ENCODE measurements at places on chromosomes 6 and 20.
A peak's percentile ranks its signal among the peaks of the same experiment; 100 is the strongest.

GRCh38 chr20:24668384-24668702 is 198.9 kb downstream of the SYNDIG1 start:
- no peak for DNase-seq

- no peak for DNase-seq
Observed at GRCh38 chr20:48893374-48893773, 28.1 kb upstream of the ARFGEF2 start.

- peak; percentile 94 for DNase-seq
Observed at GRCh38 chr6:22828179-22829062, 259.1 kb downstream of the HDGFL1 start.

GRCh38 chr6:111624401-111625098 is 18.9 kb upstream of the TRAF3IP2 start:
- no peak for DNase-seq

GRCh38 chr6:128827675-128828464 is 55.1 kb upstream of the LAMA2 start:
- DNase-seq = no peak

GRCh38 chr6:142187209-142187608 is 40.1 kb downstream of the VTA1 start:
- DNase-seq = no peak

DNA sequence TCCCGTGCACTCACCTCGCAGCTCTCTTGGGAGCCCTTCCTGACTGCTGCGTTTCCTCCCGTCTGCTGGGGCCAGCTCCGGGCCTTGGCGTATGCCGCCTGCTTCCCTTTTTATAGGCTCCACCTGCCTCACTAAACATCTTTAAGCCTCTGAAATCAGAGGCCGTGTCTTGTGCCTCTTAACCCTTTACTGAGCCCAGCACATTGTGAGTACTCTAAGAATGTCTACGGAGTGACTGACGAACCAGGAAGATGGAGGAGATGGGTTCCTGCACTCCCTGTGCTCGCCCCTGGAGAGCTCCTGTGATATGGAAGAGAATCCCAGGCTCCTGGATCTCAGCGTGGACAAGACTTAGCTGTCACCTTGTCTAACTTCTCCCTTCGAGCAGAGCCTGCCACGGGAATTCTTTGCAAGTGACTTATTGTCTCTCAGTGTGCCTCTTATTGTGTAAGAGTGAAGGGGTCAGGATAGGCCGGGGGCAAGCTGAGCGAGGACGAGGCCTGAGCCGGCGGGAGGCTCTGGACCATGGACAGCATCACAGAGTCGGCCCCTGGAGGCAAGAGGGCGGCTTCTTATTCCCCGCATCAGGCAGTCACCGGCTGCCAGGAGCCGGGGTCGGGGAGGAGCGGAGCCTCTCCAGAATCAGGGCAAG is 70.9 kb upstream of the CCDC167 start:
- no peak for DNase-seq

GRCh38 chr20:30487947-30488926 is 769.2 kb upstream of the DEFB115 start:
- no peak for DNase-seq

GRCh38 chr20:8074931-8075330 is 55.4 kb upstream of the TMX4 start:
- no peak for DNase-seq

DNA sequence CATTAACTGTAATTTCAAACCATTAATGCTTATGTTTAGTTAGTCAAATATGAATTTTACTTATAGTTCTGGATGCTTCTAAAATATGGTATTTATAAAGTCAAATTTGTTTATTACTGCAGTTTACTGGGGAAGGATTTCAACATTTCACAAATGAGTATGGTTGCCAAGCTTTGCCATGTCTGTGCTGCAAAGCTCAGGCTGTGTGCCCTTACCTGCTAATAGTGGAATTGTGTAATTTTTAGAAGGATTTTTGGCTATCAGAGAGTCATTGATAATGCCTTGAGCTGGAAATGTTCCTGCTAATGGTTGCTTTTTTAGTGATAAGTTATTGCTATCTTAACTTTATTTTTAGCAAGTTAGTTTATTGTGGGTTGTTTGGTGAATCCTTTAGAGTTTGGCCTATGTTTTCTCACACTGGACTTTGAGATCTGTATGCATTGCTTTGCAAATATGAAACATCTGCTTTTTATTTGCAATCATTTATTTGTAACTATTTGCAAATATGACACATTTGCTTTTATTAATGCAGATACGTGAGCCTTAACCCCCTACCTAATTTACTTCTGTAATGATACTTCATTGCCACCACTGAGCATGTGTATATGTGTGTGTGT is 105.8 kb downstream of the CD109 start:
- DNase-seq = no peak

GRCh38 chr6:42813074-42813645 is 31.3 kb downstream of the BICRAL start:
- no peak for DNase-seq

- no peak for DNase-seq
Observed at GRCh38 chr20:4740774-4741431, 19.2 kb downstream of the PRND start.

GRCh38 chr6:20205722-20206161 is 6.5 kb downstream of the MBOAT1 start:
- DNase-seq = no peak

DNA sequence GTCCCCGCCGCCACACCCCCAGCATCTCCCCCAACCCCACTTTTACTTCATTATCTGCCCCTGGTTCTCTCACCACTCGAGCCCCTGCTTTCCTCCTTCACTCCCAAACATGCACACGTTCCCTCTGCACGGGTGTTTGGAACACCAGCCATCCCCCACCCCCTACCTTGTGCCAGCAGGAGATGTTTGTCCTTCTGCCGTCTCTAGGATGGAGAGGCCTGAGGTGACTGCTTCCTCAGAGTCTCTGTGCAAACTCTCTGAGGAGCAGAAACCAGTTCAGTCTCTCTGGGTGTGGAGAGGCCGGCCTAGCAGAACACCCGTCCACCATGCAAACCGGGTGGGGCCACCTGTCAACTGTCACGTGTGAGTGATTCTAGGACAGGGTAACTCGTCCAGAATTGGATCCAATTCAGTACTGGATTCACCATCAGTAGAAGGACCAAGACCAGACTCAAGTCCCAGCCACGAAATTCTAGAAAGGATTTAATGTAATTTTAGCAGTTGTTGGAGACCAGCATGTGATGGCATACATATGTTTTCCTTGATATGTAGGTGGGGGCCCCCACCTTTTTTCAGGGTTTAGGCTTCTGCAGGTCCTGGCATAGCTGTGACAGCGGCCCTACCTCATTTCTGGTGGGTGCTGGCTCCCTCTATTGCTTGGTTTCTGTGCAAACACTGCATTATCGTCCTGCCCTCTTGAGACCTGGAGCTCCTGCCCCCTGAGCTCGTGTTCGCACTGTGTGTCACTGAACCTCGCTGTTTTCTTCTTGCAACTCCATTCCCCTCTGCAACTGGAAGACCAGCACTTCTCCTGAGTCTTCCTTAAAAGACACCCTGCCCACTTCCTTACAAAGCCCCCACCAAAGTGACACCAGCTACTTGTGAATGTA is at the start of gene RAET1E:
TSS of gene RAET1E (minus strand) at position 259 of the 890 bp plus-strand sequence. CDS start 7,212 bp downstream, outside the sequence.
- DNase-seq = no peak

DNA sequence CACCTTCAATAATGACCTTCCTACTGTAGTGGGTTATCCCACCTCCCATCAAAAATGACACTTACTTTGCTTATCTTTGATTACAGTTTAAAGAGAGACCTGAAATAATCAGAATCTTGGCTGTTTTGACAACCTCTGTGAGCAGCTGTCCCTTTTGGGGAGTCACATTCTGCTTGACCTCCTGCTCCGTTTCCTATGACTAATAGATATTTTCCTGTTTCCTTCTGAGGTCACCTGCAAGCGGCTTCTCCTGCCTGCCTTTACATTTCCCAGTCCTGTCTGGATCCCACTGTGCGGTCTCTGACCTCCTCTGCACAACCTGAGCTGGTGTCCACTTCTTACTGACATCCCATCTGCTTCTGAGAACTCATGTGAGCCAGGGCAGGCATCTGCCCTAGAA is 54.2 kb downstream of the TRAM2 start:
- no peak for DNase-seq

GRCh38 chr6:30238178-30238795 is 25.1 kb upstream of the TRIM26 start:
- DNase-seq = no peak

DNA sequence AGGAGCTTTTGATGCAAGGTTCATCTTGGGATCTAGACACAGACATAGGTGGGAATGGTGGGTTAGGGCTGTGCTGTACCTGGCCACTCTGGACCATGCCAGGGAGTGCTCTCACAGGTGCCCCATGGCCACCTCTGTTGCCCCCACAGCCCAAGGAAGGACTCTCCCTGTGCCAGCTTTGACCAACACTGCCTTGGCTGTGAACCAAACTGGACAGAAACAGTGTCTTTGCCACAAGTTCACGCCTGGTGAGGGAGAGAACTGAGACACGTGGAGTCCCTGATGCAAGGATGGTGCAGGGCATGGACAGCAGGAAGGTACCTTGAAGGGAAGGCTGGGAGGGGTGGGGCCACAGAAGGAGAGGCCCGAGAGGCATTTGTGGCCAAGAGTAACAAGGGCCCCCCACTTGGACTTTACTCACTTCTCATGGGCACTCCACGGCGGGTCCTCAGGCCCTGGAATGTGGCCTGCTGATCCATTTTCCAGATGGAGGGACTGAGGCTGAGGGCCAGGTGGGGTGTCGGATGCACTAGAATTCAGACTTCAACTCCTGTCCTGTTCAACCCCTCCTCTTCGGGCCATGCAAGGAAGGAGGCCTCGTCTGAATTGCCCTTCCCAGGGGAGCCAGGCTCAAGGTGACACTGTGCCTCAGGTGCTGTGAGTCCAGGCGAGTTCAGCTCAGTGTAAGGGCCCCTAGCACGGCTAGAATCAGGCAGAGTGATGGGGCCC is 103.3 kb downstream of the YTHDF1 start:
- no peak for DNase-seq

DNA sequence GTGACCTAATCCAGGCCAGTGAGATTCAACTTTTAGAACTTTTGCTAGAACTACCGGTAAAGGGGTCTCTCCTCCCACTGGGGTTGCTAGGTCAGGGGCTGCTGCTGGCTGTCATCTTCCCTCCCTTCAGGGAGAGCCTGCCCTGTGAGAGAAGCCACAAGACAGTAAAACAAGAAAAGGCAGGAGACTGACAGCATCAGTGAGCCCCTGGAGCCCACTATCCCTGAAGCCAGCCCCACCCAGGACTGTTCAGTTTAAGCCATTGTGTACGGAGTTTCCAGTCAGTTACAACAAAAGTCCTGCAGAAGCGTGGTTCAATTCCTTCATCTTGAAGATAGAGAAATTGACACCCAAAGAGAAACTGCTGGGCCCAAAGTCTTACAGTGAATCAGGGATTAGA is 7.9 kb upstream of the BMP7 start:
- no peak for DNase-seq

GRCh38 chr6:79157961-79158644 is 76.4 kb downstream of the HMGN3 start:
- DNase-seq = no peak

DNA sequence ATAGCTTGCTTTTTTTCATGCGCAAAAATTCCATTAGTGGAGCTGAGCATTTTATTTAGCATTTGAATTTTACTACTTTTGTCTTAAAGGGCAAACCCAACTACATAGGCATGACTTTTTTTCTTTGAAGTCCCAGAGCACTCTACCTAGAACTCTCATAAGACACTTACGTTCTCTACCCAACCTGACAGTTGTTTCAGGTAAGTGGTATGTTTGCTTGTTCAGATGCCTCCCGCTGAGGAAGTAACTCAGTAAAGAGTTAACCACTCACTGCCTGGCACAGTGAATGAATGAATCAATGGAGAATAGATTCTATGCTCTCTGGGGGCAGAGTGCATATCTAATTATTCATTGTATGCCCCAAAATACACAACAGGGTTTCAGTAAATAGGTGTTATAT is 212.3 kb upstream of the PRDM1 start:
- no peak for DNase-seq

GRCh38 chr6:168884646-168885086 is 369.0 kb downstream of the THBS2 start:
- DNase-seq = no peak

GRCh38 chr20:49705358-49705757 is 8.3 kb downstream of the B4GALT5 start:
- no peak for DNase-seq
